Purkinje cell (primary cell): ENCODE measurements at places on chromosomes 13 and 19. TPM values are rescaled to one million over a fixed set of nuclear protein-coding genes. Genes with fewer than 3 reads are reported as not detected.

The FFAR3 gene
- polyA plus RNA-seq: not detected in 2 replicates

The CEACAM8 gene
- 0.27 and 1.6 TPM in 2 replicates for polyA plus RNA-seq

The LRRC8E gene
- not detected in 2 replicates for polyA plus RNA-seq

The PROZ gene
- polyA plus RNA-seq: not detected in 2 replicates

The FSD1 gene
- polyA plus RNA-seq: 4.8 and 7.1 TPM in 2 replicates

The ZNF85 gene
- polyA plus RNA-seq: 6.6 and 7.5 TPM in 2 replicates

The ZNF773 gene
- polyA plus RNA-seq: 1.4 and 4.0 TPM in 2 replicates
